ENCODE measurements at places on chromosomes 6 and 20.

- no peak for DNase-seq
Observed at GRCh38 chr20:48933017-48933766, 11.7 kb downstream of the ARFGEF2 start.

DNA sequence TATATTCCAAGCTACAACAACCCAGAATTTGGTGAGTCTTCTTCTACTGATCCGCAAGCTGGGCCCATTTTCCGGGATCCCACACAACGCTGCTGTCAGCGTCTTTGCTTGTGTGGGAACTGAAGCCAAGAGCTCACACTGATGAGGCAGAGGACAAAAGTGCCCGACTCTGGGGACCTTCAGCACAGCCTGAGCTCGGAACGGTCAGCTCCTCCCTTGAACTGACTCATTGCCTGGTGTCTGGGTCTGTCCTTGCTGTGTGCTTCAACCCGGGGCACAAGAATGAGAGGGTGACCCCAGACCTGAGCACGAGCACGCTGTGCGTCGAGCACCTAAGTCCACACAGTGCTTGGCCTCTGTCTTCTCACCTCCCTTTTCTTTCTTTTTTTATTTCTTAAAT lies 33.5 kb downstream of the DACT2 start:
- no peak for DNase-seq

GRCh38 chr6:117976030-117976651 lies 69.1 kb downstream of the SLC35F1 start:
- DNase-seq, result peak; percentile 72

DNA sequence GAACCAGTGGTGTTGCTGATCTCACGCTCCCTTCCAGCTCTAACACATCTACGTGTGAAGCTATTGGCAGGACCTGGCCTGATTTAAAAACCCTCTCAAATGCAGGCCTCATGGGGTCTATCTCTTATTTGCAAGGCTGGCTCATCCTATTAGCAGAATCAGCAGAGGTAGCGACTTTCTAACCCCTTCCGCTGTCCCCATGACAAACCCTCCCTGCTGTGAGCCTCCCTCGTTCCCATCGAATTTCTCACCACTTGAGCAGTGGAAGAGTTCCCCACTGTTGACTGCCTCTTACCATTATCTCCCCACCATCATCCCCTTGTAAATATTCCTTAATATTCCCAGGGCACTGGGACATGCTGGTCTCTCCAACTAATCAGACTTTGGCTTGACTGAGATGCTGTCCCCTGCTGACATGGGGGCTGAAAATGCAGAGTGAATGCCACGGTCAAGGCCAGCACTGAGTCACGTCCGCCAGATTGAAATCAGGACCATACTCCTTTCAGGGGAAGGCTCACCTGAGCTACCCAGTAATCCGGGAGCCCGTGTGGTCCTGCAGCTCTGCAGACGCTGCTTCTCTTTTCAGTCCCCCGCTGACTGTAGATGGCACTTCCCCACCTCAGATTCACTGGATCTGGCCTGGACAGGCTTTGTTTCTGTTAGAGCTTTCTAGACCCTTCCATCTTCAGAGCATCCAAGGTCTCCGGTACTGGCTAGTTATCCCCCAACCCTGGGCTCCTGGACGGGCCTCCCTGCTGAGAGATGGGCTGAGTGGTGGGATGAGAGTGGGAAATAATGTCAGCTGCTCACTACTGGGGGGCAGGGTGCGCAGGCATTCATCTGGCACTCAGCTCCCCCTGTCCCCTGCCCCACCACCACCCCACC lies 23.1 kb downstream of the AAR2 start:
- DNase-seq, result no peak

DNA sequence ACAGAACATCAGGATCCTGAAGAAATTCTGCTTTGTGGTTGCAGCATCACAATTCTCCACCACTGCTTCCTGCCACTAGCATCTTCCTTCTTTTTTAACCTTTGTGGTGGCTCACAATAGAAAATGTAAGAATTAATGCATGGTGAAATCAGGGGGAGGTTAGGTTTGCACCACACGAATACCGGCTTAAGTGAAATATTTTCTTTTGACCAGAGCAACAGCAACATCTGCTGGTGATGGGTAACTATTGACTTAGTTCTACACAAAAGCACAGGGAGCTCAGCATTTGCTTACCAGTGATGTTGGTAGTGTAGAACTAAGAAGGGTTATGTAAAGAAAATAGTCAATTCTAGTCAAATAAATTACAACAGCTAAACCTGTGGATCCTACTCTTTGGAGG lies 280.5 kb downstream of the SYNE1 start:
- DNase-seq, result peak; percentile 65

Data from RKO (cell line).